Activated T-cell treated with anti-CD3 and anti-CD28 coated beads for 4 hours (primary cell): ENCODE measurements at places on chromosomes 16 and 17.

DNA sequence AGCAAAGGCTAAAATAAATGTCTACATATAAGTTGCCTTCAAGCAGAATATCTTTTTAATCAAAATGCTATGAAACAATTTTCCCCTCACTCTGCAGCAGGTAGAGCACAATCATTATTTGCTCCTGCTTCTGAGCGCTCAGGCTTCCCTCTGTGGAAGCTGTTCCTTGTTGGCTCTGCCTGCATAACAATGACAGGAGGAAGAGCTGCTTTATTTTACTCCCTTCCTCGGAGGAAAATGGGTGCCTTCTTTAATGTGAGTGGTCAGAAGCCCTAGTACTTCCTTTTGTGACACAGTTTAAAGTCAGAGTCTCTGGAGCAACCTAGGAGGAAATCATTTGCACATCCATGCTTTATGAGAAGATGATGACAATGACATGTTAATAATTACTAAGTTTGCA, 492.1 kb downstream of the CDH8 start:
- DNase-seq: no peak

GRCh38 chr17:9979463-9979995, 74.5 kb upstream of the RCVRN start:
- no peak for DNase-seq

GRCh38 chr16:56288019-56288418, 96.7 kb downstream of the GNAO1 start:
- DNase-seq: no peak

DNA sequence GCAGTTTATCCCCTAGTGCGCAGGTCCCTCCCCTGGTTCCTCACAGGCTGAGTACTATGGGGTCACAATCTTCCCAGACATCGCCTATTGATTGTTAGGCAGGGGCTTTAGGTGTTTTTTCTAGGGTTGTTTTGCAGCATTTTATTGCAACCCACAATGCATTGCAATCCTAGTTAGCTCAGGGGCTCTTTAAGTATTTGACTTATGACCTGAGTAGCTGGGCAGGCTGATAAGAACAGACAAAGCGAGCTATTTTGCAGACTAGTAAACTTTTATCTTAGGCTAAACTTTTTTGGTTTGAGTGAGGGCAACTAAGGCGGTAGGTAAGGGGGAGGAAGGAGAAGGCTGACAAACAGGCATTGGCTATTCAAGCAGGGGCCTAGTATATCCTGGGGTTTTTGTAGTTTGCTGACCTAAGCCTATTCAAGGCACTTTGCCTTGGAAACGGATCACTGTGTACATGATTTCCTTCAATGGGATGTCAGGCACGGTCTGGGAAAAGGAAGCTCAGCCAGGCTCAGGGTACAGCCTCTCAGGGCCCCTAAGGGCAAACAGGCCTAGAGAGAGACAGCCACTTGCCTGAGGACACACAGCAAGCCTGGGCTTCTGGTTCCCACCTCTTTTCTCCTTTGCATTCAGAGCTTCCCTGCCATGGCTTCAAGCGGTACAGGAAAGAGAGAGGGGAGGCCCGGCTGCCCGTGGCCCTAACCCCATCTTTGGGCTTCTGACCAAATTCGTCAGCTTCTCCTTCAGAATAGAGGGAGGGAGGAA, 6.4 kb downstream of the DRC7 start:
- DNase-seq: no peak

GRCh38 chr16:1645914-1646525, 32.1 kb upstream of the JPT2 start:
- DNase-seq: peak; percentile 37

GRCh38 chr17:5672815-5673430, 88.6 kb upstream of the NLRP1 start:
- DNase-seq: no peak

- DNase-seq: no peak
These were observed 668.1 kb downstream of the MAF start for GRCh38 chr16:78932355-78932943.

GRCh38 chr16:9039210-9039609, 52.2 kb upstream of the HAPSTR1 start:
- no peak for DNase-seq

- no peak for DNase-seq
These were observed 94.4 kb upstream of the CPHXL start for GRCh38 chr16:75820672-75821071.

DNA sequence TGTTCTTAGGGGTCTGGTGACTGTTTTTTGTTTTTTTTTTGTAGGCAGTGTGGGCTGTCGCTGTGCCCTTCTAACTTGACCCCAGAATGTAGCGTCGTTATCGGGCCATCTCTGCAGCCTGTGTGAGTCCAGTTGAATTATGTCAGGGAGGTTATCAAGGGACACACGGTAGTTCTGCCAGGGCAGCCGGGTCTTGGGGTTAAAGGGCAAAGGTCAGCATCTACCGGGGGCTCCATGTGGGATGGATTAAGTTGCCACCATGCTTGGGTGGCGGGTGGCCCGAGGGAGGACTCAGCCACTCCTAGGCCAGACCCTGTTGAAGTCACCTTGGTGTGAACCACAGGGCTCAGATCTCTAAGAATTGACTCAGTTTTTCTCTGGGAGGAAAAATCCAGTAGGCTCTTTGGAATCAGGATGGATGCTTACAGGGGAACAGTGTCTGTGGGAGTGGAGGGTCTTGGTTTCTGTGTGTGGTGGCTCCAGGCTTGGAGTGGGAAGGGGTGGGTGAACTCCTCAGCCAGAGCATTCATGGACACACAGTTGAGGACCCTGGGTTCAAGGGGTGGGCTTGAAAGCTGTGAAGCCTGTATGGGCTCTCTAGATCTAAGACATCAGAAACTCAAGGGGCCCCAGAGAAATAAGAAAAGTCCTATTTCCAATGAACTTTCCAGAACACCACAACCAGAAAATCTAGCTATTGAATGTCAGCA, 191.7 kb downstream of the IRF8 start:
- DNase-seq: no peak

GRCh38 chr17:58595194-58595792, 80.9 kb upstream of the MTMR4 start:
- no peak for DNase-seq

GRCh38 chr17:77795685-77796084, 162.8 kb upstream of the TNRC6C start:
- no peak for DNase-seq

- DNase-seq: no peak
These were observed 46.2 kb downstream of the LGALS9 start for GRCh38 chr17:27677191-27677590.

- DNase-seq: peak; percentile 40
These were observed 689.5 kb upstream of the RBFOX1 start for GRCh38 chr16:6643080-6643686.

DNA sequence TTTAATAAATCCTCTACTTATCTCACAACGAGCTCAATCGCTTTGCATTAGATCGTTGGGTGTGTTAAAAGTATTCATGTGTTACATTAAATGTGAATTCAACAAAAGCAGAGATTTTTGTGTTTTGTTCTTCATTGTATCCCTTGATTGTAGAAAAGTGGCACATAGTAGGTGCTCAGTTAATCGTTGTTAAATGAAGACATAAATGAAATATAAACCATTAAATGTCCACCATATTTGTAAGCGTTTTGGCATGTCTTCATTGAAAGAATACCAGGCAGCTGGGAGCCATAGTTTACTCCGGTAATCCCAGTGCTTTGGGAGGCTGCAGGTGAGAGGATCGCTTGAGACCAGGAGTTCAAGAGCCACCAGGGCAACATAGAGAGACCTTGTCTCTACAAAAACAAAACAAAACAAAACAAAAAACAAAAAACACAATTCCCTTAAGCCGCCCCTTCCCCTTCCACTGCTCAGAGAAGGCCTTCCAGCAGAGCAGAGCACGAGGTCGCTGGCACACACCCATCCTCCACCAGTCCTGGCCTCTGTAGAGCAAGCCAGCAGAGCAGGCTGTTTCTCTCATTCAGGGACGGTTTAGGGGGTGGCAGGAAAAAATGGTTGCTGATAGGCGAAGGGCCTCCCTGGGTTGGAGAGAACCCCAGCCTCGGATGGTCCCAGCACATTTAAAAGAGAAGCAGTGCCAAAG, 673 bp upstream of the CHD9 start:
- DNase-seq: no peak

DNA sequence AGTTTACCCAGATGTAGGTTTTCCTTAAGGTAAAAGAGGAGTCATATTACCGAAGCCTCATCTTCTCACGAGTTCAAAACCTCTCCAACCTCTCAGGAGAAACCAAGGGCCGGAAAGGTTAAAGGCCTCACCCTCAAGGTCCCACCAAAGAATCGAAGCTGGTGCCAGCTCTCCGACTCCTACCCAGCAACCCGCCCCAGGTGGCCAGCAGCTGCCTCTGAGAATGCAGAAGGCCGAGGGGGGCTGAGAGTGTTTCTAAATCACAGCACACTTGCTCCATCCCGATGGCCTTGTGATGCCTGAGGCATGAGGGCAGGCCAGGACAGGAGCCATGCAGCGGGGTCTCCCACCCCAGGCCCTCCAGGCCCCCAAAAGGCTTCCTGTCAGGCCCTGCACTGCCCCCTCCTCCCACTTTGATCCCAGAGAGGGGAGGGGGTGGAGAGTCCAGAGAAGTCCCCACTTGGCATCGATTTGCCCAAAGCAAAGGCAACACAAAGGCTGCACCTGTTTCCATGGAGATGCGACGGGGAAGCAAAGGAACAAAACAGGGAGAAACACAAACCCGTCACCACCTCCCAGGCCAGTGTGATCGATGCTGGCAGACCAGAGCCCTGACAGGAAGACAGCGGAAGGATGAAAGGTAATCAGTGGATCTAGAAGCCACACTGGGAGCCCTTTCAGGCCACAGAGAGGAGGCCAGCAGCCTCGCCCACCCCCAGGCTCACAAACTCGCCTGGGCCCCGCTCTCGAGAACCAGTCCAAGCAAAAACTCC, 39.0 kb downstream of the CUEDC1 start:
- no peak for DNase-seq

DNA sequence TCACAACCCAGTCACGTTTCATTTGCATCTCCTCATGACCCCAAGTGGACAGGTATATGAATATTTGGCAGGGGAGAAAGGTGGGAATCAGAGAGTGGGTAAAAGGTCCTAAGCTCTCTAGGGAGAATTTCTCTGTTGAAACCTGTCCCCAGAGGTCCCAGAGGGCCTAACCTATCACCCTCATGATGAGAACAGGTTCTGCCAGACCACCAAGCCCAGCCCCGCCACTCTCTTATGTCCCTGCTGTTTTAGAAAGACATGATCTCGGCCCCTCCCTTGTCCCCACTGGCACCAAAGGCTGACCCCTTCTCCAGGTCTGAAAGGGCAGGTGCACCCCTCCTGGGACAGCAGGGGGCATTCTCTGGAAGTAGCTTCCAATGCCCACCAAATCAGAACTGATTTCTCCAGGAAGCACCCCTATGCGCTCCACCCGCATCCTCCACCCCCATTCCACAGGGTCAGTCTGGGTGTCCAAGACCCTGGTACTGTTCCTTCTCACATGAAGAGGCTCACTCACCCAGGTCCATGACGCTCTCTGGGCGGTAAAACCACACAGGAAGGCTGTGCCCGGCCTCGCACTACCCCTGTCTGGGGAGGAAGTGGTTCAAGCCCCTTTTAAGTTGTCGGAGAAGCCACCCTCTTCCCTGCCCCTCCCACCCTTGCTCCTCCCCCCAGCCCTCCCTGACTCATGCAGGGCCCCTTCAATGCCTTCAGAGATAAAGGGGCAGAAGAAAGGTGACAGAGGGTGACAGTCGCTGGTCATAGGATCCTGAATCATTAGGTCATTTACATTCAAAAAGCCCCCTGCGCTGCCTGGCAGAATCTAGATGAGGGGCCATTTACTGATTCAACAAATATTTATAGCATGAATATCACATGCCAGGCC, at the start of gene CCR7:
Gene CCR7 (minus strand): TSS at position 590 of the 886 bp plus-strand sequence. CDS start 63 bp downstream, at position 527.
- DNase-seq: peak; percentile 68

DNA sequence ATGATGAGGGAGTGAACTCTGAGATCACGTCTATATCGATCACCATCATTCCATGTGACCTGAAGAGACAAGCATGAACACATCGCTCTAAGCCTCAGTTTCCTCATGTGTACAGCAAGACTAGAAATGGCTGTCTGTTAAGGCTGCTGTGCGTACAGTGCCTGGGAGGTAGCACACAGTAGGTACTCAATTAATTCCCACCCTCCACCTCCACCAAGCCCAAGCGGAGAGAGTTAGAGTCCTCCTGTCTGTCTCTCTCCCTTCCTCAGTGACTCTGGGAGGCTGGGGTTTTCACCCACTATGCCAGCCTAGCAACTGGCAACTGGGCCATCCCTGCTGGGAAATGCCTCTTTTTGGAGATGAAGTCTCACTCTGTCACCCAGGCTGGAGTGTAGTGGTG, 318.3 kb upstream of the CCL2 start:
- DNase-seq: no peak

GRCh38 chr17:31008374-31009041, 37.7 kb downstream of the RNF135 start:
- DNase-seq: peak; percentile 5

GRCh38 chr17:67221062-67221998, 23.7 kb downstream of the HELZ start:
- DNase-seq: no peak

- DNase-seq: no peak
These were observed 58.7 kb downstream of the RTN4RL1 start for GRCh38 chr17:1966274-1967086.

DNA sequence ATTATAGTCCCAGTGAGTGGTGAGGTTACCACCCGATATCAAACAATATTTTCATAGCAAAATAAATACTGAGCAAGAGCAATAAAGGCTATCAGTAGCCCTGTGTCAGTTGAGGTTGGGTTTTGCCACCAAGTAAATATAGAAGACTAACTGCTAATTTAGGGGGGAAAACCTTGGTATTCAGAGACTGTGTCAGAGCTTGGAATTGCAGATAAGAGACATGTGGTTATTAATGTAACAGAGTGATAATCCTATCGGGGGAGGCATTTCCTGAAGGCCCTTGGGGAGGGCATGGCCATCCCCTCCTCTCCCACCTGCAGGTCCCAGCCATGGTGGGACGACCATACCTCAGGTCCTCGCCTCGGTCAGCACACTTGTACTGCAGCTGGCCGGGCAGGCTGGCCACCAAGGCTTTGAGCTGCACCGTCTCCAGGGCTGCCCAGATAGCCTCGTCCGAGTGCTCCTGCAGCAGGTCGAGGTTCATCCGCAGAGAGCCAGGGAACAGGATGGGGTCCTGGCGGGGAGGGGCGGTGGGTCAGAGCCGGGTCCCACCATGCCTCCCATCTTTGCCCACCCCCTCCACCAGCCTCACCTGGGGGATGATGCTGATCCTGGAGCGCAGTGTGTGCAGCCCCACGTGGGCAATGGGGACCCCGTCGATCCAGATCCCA, 68.9 kb downstream of the ABCC6 start:
- no peak for DNase-seq

DNA sequence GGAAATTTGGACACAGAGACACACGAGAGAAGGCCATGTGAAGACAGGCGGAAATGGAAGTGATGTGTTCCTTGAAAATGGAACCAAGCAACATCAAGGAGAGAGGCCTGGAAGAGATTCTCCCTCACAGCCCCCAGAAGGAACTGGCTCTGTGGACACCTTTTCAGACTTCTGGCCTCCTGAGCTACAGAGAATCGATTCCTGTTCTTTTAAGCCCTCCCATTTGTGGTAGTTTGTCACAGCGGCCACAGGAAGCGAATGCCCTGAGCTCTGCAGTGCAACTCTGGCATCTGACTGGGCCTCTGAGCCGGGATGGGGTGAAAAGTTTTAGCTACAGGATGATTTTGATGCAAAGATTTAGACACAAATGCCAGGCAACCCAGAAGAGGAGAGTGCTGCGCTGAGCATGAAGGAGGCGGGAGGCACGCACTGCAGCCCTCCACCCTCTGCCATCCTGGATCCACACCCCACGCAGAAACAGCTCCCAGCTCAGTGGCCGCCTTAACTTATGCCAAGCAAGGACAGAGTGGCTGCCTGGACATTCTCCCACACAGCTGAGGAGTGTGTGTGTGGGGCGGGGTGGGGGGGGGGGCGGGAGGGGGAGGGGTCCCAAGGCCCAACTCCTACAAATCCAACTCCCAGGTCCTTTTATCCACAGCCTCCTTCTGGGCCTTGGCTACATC, 2.2 kb downstream of the TIMP2 start:
- no peak for DNase-seq
